ENCODE measurements at places on chromosomes 6 and 20.

DNA sequence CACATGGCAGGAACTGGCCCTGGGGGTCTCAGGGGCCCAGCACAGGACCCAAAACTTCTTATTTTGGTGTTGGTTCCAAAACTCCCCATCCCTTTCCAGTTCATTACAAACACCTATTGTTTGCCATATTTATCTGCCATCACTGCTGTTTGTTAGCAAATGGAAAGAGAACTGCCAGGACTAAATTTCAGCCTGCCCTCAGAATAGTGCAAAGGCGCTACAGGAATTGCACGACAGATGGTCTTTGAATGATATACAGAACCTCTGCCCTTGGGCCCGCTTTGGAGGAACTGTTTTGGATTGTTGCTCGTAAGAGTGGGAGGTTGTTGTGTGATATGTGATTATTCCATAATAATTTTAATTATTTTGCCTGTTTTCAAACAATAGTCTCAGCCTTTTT is 199.0 kb upstream of the FBXL4 start:
- DNase-seq: no peak

DNA sequence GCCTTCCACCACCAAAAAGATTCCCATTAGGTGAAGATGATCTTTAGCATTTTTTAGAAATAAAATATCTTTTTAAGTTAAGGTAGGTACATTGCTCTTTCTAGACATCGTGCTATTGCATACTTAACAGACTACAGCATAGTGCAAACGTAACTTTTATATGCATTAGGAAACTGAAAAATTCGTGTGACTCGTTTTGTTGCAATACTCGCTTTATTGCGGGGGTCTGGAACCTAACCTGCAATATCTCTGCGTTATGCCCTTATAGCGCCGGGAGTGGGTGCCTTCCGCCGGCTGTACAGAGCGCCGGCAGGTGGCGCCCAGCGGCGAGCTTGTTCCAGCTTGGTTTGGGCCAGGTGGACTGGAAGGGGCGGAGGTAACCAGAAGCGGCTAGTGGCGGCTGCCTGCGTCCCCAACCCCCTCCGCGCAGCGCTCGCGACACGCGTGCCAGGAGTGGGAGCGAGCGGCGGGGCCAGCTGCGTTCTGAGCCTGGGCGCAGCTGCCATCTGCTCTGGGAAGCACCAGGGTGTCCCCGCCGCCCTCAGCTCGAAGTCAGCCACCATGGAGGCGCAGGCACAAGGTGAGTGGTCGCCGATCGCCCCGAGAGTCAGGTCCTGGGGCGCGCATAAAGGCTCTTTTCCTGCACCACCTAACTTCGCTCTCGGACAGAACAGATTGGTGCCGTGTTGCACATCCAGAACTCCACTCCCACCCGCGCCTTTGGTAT is at the start of gene TPD52L1:
TSS of gene TPD52L1 (plus strand) at position 383 of the 727 bp plus-strand sequence. CDS start at position 562, 179 bp downstream.
- no peak for DNase-seq

DNA sequence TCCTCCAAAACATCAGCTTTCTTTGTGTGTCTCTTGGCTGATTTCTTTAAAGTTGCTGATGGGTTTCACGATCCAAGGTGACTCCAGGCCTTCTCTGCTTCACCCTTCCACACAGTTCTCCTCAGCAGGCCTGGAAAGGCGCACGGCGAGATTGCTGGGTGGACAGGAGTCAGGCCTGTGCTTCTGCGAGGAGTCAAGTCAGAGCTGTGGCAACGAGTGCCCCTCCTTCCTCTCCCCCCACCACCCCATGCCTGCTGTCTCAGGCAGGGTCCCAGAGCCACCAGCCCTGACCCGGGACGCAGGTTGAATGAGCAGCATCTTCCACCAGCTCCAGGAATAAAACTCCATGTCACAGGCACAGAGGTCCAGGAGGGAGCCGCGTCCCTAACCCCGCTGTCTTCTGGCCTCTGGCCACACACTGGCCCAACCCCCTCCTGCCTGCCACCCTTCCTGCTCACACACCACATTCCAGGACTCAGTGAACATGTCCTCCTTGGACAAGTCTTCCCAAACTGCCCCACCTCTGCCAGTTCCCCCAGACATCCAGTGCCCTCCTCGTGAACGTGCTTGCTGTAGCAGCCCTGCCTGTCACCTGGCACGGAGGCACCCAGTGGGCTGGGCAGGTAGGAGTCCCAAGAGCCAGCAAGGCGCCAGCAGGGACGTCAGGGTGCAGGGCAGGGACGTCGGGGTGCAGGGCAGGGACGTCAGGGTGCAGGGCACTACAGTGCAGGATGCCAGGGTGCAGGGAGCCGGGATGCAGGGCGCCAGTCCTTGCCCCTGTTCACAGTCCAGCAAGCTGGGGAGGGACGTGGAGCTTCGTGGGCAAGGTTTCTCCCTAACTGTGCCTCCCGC is 7.2 kb upstream of the NTSR1 start:
- DNase-seq: no peak

GRCh38 chr6:124604719-124605118 is 357.5 kb upstream of the RNF217 start:
- DNase-seq: no peak

GRCh38 chr6:157258878-157259277 is 64.4 kb downstream of the TMEM242 start:
- DNase-seq: no peak

DNA sequence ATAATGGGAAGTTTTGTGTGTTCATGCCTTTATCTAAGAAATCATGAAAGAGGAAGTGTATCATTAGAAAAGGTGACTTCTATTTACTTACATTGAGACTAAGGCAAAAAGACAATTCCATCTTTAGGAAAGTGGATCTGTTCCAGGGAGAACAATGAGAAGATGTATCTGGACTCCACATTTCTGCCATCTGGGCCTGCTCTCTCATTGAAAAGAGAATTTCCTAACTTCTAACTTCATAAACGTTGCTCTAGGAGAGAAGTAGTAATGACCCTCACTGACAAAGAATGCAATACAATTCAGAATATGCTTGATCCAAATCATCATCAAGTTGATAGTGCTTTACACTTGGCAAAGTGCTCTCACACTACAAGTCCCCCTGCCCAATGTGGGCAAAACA is 294.2 kb downstream of the OGFRL1 start:
- no peak for DNase-seq

- no peak for DNase-seq
Observed at GRCh38 chr6:151056230-151056907, 183.4 kb upstream of the AKAP12 start.

GRCh38 chr6:109794201-109794923 is 103.3 kb downstream of the FIG4 start:
- no peak for DNase-seq

DNA sequence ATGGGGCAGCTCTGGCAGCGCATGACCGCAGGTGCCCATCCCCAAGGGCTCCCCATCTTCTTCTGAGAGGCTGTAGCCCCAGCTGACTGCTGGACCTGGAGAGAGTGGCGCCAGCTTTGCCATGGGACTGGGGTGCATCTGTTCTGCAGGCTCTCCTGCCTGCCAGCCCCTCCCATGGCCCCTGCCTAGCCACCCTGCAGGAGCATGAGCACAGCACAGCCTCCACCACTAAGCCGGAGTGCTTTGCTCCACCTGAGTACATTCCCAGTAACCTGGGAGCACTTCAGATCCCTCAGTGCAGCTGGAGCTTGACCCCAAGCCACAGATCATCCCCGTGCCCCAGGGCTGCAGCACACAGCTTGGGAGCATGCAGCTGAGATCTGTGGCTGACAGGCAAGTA is 16.0 kb downstream of the DEFB125 start:
- no peak for DNase-seq

GRCh38 chr6:150894935-150895552 is 29.5 kb downstream of the MTHFD1L start:
- DNase-seq: no peak

DNA sequence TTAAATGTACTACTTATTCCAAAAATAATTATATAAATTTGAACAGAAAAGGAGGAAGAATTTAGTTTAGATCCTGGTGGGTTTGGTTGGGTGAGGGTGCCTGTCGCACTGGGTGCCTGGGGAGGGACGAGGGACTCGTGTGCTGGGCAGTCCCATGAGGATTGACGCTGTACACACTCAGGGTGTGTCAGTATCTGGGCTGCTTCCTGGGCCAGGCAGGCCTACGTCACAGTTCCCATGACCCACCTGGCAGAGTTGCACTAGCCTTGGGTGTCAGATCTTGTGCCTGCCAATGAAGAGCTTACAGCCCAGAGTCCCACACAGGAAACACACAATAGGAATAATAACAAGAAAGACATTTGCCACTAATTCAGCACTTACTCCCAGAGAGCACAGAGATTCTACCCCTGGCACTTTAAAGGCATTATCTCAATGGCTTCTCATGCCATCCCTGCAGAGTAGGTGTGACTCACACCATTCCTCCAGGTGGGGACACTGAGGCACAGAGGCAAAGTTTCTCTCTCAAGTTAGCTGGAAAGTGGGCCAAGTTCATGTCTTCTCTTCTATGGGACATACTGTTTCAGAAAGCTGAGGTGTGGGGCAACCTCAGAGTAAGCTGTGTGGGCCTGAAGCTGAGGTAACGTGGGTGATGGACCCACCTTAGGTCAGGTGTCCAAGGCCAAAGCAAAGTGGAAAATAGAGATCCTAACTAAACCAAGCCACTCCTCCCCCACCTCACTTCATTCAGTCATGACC is 1.3 kb upstream of the SDCBP2 start:
- no peak for DNase-seq

DNA sequence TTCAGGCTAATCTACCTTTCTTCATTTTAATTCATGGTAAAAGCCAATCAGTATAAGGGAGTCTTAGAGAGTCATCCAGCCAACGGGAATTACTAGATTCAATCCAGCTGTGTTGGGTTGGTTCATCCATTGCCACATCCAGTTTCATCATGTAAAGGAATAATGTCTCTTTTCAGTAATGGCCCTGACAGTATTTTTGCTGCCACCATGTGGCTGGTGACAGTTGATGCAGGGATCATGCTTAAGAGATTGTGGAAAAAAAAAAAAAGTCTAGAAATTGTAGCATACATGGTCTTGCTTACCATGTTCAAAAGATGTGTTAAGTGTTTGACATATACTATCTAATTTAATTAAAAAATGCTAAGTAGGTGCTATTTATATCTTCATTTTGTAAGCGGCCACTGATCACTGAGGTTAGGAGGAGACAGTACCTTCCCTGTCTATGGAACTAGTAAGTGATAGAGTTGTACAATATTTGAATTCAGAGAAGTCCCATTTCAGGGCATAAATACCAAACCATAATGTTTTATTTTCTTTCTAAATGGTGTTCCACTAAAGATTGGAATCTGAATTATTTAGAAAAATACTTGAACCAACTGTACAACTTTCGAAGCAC is 135.9 kb downstream of the KHDRBS2 start:
- no peak for DNase-seq

GRCh38 chr6:160437775-160438174 is 89.6 kb downstream of the SLC22A3 start:
- DNase-seq: no peak

DNA sequence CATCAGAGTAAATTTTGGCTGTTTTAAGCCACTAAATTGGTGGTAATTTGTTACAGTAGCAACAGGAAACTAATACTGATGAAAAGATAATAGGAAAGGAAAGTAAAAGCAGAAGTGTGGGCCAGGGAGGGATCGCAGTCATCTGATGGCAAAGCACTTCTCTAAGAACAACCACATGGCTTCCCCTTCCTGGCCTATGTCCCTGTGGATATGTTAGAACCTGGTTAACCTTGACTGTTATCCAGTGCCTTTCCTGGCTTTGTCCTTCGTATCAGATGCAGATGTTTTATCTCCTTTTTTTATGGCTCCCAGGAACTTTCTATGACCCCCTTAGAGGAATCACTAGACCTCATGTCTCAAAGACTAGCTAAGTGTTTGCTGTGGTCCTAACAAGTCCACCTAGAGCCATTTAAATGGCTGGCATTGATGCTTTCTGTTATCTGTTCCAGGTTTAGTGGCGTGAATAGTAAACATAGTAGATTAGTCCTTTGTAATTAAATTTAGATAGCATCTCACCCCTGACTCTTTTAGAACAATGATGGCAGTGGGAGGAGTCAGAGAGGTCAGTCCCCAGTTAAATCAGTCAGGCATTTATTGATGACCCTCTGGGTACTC is 79.2 kb upstream of the PHACTR2 start:
- DNase-seq: no peak

GRCh38 chr6:105501246-105501645 is 98.4 kb upstream of the PREP start:
- DNase-seq: no peak

- no peak for DNase-seq
Observed at GRCh38 chr6:37068356-37069270, 63.2 kb downstream of the FGD2 start.

- DNase-seq: no peak
Observed at GRCh38 chr6:107423474-107423990, 35.8 kb downstream of the PDSS2 start.

GRCh38 chr20:12786276-12786675 is 222.5 kb upstream of the SPTLC3 start:
- DNase-seq: no peak

DNA sequence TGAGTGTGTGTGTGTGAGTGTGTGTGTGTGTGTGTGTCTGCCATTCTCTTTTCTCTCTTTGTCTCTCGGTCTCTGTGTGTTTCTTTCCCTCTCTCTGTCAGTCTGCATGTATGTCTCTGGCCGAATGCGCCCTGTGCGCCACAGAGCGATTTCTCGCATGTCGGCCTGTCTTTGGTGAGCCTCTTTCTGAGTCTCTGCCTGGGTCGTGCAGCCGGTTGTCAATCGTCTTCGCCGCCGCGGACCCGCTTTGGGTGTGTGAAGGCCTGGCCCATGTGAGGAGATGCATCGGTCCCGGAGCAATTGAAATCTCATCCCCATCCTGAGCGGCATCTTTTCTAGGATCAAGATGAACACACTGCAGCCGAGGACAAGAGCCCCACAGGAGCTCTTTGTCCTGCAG is 1567.2 kb upstream of the DEFB115 start:
- DNase-seq: no peak

- DNase-seq: no peak
Observed at GRCh38 chr6:124487623-124488431, 474.4 kb upstream of the RNF217 start.

- DNase-seq: no peak
Observed at GRCh38 chr6:150491131-150491810, 108.4 kb upstream of the PLEKHG1 start.

- DNase-seq: no peak
Observed at GRCh38 chr6:47859175-47859574, 77.3 kb downstream of the OPN5 start.

DNA sequence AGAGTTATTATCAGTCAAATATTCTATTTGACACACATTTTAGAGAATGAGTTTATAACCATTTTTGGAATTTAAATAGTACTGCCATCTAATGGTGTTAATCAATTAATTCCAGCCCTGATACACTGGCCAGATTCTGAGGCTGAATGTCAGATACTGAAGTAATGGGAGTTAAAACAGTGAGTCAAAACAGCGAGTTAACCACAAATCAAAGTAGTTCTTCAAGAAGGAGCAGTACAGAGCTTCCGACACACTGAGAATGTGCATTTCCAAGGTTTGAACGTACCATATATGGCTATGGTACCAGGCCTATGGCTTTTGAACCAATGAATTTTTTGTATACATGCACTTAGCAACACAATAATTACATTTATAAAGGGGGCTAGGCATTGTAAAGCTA is 11.3 kb upstream of the CEP43 start:
- DNase-seq: no peak

All from stimulated activated CD4-positive, alpha-beta T cell treated with anti-CD3 and anti-CD28 coated beads, Interleukin-1b, Interleukin-23, amount 100 ng/mL, for 1 hour (primary cell).